ENCODE measurements at places on chromosomes 11 and 22.

DNA sequence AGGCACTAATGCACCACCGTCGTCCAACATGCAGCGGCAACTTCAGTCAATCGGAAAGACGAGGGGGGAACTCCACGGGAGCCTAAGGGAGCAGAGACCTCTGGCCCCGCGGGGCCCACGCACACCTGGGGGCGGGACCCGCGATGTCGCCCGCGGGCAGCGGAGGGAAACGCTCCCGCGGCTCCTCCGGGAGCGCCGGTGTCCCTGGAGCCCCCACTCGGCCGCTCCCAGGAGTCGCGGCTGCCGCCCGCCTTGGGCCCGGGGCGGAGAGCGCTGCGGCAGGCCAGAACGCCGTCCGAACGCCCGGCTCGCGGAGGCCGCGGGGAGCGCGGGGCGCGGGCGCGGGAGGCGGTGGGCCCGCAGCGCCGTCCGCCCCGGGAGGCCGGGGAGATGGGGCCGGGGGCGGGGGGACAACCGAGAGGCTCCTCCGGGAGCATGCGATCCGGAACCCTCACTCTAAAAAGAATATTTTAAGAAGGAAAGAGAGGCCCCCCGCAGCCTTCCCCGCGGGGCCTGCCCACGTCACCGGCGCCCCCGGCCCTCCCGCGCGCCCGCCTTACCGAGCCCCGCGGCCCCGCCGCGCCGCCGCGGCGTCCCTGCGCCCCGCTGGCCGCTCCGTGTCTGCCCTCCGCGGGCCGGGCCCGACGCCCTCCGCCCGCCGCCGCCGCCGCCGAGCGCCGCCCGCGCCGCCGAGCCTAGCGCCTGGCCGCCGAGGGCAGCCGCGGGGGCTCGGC, 86.6 kb upstream of the ARHGAP32 start:
- DNase-seq: peak; percentile 85

DNA sequence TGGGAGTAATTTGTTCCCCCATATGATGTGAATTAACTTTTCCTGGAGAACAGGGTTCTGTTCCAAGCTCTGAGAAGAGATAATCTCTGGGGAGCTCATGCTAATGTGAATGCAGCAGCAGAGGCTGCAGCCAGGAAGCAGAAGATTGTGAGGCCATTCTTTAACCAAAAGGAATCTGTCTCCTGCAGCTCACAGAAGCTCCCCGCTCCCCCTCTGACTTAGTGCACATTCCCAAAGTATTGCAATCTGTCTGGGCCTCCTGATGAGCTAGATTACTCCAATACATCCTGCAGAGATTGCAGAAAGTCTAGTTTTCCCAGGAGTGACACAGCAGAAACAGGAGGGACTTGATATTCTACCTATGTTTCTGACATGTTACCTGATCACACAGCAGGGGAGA, 420.6 kb upstream of the FAT3 start:
- DNase-seq: peak; percentile 27

DNA sequence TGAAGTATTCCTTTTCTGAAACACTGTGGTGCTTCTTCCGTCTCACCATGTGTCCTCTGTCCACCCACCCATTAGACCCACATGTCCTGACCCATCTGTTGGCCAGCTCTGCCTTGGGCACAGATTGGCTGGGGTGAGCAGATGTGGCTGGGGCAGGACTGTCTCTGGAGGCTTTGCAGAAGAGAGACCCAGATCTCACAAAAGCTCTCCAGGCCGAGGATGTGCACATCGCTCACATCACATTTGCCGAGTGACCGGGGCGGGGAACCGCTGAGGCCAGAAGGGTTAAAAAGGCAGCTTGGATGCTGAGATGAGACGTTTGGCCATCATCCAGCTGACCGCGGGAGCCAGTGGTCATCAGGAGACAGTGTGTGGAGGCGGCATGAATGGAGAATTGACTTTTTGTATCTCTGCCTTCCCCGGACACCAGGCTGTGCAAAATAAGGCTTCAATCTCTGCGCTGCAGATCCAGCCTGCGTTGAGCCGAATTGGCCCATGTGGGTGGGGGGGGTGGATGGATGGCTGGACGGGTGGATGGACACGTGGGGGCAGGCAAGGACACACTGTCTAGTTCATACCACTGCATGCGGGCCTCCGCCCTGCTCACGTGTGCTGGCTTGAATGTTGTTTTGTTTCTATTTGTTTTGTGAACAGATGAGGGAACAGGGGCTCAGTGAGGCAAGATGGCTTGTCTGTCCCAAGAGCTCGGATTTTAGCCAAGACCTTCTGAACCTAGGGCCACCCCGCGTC, 6.1 kb downstream of the IFITM10 start:
- no peak for DNase-seq

GRCh38 chr11:64069401-64070313, 33.9 kb downstream of the FLRT1 start:
- no peak for DNase-seq

All from NCI-H526 (cell line).